Amniotic stem cell (primary cell): ENCODE measurements at places on chromosomes 3 and 15.

- DNase-seq: no peak
These were observed 259.6 kb upstream of the UBE2E1 start for GRCh38 chr3:23546181-23546580.

DNA sequence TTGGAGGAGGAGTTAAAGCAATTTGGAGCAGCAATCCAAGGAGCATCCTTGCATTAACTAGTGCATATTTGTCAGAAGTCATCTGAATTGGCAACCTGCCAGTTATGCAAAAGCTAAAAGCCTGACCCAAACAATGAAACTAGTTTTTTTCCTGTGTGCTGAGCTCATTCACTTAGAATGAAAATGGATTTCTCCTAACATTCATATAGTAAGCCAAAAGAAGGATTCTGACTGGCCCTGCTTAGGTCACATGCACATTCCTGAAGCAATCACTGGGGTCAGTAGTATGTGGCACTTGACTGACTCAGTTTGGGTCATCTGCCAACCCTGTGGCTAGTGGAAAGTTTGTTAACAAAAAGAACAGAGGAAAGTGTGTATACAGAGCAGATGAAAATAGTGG, 30.5 kb downstream of the OXSM start:
- peak; percentile 75 for DNase-seq

DNA sequence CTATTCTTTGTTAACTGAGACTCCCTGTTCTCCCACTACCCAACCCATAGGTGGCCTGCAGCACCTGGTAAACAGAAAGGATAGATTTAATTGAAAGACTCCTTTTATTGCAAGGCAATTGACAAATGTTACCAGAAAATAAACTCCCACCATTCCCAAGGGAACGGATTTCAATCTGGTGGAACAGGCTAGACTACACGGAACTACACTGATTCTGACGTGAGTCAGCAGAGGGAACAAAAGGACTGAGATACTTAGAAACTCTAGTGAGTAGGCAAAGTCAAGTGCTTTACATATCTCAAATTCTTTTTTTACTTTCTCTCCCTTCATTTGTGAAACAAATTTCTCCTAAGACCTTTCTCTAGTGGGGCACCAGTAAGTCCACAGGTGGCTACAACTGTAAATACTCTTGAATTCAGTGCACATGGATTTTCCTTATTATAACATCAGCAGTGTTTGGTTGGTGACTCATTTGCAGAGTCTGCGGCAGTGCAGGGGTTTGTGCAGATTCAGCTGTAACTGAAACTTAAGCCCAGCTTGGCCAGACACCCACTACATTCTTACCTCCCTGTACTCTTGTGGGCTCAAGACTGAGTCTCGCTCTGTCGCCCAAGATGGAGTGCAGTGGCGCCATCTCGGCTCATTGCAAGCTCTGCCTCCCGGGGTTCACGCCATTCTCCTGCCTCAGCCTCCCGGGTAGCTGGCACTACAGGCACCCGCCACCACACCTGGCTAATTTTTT, 34.3 kb upstream of the PLSCR2 start:
- peak; percentile 28 for DNase-seq

GRCh38 chr3:11814663-11815062, 32.0 kb downstream of the TAMM41 start:
- no peak for DNase-seq
